ENCODE measurements at places on chromosomes 13 and 19. TPM values are rescaled to one million over a fixed set of nuclear protein-coding genes. Genes with fewer than 3 reads are reported as not detected.

Gene GPR183
- not detected for polyA plus RNA-seq

Gene IGLON5
- polyA plus RNA-seq = 0.78 TPM

Gene DENND1C
- polyA plus RNA-seq = not detected

Gene LMTK3
- polyA plus RNA-seq = 1.5 TPM

Gene RASA3
- 0.40 TPM for polyA plus RNA-seq

Gene C1QTNF9B
- polyA plus RNA-seq = 0.36 TPM

Gene HAUS8
- polyA plus RNA-seq = 5.1 TPM

Gene RNF225
- polyA plus RNA-seq = not detected

Gene LYPD3
- not detected for polyA plus RNA-seq

Gene CEACAM16
- polyA plus RNA-seq = 0.35 TPM
